ENCODE measurements at places on chromosomes 2 and 18.
A peak's percentile ranks its signal among the peaks of the same experiment; 100 is the strongest.

- no peak for DNase-seq
Observed at GRCh38 chr18:13455960-13456481, 237.5 kb downstream of the LDLRAD4 start.

DNA sequence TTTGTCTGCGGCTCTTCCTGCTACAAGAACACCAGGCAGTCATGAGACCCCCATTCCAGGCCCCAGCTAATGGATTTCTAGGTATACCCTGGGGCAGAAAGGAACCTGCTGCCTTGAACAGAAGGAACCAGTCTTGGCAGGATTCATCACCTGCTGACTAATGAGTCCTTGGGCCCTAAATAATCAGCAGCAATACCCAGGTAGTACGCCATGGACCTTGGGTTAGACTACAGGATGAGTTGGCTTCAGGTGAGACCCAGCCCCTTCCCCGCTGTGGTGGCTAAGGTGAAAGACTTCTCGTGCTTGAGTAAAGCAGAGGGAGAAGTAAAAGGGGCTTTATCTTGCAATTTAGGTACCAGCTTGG is 105.0 kb downstream of the SPIRE1 start:
- DNase-seq, result no peak

- no peak for DNase-seq
Observed at GRCh38 chr2:187719510-187719909, 165.3 kb upstream of the TFPI start.

DNA sequence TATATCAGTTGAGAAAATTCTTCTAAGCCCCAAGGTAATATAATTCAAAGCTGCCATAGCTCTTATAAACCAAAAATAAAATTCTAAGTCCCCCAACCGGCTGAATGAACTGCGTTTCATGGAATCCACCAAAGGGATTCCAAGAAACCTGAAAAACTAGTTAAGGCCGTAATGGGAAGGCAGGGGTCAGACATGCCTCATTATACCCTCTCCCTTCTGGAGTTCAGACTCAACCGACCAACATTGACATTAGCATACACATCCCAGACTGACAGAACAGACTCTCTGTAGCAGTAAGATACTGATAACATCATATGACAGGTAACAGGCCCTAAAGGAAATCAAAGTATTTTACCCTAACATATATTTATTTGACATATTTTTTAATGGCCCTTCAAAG is 31.4 kb upstream of the PHLPP1 start:
- DNase-seq, result no peak

GRCh38 chr2:219104107-219105035 is 43.6 kb upstream of the IHH start:
- peak; percentile 75 for DNase-seq

DNA sequence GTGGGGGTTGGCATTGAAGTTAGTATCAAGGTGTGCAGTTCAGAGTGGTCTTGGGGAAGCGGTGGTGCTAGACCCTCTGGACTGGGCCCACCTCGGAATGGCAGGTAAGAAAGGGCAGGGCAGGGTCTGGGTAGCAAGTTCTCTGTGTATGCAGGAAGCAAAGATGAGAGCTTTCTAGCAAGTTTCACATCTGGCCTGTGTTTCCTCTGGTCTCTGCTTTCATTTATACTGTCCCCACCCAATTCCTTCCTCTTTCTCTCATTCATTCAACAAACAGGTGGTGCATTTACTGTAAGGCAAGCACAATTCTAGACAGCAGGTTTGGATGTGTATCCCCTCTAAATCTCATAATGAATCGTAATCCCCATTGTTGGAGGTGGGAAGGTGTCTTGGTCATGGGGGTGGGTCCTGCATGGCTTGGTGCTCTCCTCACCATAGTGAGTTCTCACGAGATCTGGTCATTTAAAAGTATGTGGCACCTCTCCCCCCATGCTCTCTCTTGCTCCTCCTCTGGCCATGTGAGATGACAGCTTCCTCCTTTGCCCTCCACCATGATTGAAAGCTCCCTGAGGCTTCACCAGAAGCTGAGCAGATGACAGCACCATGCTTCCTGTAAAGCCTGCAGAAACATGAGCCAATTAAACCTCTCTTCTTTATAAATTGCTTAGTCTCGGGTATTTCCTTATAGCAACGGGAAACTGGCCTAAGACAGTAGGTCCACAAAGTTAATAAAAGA is 51.8 kb downstream of the PKDCC start:
- DNase-seq, result no peak

DNA sequence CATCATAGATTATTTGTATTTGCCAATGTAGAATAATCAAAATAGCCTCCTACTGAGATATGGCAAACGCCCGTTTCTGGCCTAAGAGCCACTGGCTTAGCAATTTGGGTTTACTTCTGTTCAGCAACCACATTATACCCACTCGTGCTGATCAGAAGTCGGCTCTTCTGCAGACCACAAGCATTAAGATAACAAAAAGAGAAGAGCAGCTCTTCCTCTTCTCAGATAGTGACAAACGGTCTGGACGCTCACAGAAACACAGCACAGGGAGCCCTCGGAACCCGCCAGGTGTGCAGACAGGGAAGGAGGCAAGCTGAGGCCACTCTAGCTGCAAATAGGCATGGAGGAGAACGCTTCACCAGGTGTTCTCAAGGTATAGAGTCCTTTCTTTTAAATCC is 164.0 kb downstream of the HDAC4 start:
- peak; percentile 74 for DNase-seq

GRCh38 chr2:4174796-4175195 is 471.4 kb downstream of the DCDC2C start:
- DNase-seq, result no peak

- no peak for DNase-seq
Observed at GRCh38 chr2:133293544-133294353, 274.5 kb downstream of the NCKAP5 start.

GRCh38 chr2:173817582-173817981 is 147.6 kb downstream of the SP3 start:
- DNase-seq, result no peak

DNA sequence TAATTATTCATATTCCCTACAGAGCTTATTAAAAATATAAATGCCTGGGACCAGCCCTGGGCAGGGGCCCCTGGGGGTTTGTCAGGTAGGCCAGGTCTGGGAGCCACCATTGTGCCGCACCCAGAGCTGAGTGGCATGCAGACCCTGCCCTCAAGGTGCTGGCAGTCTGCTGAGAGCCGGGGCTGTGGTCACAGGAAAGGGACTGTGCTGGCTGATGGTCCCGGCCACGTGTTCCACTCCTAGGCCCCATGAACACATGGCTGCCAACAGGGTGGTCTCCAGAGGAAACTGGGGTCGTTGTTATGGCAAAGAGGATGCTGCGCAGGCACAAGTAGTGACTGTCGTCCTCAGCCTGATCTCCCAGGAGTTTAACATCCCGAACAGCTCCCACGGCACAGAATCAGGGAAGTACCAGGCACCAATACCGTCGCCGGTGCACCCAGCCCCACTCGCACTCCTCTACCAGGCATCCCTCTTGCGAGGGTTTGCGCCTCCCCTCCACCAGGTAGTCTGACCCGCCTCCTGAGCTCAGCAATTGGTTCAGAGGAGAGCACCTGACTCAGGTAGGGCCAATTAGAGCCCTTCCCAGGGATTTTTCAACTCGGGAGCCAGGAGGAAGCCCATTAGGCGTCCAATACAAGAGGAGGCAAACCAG is 39.2 kb upstream of the BIN1 start:
- DNase-seq, result no peak

- DNase-seq, result peak; percentile 18
Observed at GRCh38 chr2:199792381-199792780, 58.6 kb downstream of the FTCDNL1 start.

DNA sequence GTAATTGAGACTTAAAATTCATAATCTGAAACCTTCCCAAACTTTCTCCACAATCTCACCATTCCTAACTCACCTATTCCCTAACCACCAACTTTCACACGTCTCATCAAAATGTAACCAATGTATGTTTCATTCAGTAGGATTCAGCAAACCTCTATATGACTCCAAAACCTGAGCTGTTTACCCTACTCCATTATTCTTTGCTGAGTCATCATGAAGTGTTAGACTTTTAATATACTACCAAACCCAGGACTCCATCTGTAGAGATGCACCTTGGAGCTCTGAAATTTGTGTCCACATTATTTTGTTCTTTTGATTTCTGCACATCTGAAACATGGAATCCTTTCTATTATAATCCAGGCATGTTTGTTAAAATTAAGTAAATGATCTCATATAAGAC is 727.0 kb upstream of the PIK3C3 start:
- DNase-seq, result no peak

DNA sequence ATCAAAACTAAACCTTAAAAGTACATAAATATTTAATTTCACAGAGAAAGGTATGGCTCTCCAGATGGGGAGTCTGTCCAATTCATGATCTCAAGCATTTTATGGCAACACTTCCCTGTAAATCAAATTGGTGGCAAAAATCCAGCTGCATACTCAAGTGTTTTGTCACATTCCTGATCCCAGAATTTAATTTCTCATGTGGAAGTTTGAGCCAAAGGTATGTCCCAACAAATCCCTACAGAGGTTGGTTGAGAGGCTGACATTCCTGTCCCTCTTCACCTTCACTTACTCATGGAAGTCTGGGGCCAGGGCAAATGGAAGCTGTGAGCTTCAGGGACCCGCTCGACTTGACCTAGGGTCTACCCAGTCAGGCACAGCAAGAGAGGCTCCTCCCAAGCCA is 17.7 kb downstream of the KLF7 start:
- no peak for DNase-seq

DNA sequence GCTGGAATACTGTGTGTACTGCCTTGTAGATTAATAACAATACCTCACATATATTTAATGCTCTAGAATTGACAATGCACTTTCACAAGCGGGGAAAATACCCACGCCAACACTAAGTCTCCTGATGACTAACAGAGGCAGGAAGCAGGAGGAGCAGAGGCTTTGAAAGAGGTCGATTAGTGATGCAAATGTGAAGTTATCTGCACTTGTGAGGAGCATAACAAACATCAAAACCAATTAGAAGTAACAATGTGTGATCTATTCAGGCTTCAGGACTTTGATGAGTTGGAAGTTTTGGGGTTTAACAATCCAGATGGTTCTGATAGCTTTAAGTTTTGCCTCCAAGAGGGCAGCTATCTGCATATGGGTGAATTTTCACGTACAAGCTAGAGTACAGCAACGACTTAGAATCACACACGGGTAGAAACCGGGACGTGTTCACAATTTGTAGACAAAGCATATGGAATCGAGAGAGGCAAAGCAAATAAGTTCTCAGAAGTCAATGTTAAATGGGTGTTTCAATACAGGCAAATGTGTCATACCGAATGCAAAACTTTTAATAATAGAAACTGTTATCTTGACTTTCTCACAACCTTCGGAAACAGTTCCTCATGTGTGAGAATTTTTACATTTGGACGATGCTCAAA is 114.5 kb downstream of the METTL8 start:
- no peak for DNase-seq

DNA sequence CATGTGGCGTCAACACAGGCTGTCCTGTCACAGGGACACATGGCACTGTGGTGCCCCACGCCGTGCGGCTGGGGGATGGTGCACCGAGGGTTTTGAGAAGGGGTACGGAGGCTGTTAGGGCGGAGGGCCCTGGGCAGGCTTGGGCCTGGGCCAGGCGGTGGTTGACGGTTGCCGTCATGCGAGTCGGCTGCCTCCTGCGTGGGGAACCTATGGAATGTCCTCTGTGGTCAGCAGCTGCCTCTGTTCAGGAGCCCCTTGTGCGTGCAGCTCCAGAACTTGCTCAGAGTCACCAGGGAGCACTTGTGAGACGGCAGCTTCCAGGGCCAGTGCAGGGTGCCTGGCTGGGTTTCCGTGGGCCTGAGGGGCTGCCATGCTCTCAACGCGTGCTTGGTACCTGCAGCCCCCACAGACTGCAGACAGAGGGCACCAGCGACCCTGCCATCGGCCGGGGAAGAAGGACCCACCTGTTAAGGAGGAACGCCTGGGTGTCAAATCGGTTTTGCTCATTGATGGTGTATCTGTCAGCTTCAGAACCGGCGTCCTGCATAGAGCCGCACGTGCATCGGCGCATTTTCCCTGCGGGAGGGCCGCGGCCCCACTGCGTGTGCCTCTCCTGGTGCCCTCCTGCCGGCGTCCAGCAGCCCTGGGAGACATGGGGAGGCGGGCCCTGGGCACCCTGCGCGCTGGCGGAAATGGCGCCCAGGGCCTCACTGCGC is 10.0 kb upstream of the D2HGDH start:
- DNase-seq, result peak; percentile 0

- peak; percentile 9 for DNase-seq
Observed at GRCh38 chr2:55403256-55403998, 16.2 kb downstream of the CCDC88A start.

DNA sequence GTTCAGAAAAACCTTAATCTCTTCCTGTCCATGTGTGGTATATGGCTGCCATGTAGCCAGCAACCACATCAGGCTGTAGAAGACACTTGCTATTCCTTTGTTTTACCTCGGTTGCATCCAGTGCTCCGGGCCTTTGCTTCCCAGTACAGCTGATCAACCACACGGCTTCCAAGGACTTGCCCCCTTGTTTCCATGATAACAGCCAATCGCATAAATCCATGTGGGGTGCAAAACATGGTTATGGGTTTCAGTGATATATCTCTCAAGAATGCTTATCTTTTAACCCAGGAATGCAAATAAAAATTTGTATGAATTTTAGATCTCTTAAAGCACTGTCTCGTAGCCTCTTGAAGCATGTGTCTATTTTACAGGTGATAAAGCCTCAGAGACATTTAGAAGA is 118.3 kb downstream of the MGAT5 start:
- DNase-seq, result no peak

GRCh38 chr2:72394541-72395070 is 246.9 kb upstream of the CYP26B1 start:
- DNase-seq, result no peak

GRCh38 chr18:73826098-73826497 is 321.5 kb downstream of the FBXO15 start:
- DNase-seq, result no peak

GRCh38 chr2:120764492-120764891 is 28.8 kb downstream of the GLI2 start:
- DNase-seq, result no peak

DNA sequence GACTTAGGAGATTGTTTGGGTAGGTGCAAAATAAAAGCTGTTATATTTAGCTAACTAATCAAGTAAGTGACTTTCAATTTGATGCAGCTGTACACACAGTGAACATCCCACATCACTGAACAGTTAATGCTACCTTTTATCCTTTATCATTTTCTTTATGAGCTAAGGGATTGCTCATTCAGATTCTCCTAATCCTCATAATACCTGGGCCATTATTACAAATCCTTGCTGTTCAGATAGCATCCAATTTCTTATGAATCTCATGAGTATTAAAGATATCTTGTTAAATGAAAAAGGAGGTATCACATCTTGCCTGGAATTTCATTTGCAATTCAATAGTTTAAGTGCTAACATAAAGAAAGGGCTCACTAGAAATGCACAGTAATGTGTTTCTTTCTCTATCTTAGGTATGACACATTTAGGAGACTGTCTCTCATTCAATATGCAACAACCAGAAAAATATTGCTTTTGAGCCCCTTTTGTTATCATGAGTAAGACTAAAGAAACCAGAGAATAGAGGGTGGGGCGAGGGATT is 918.5 kb downstream of the CBLN2 start:
- DNase-seq, result no peak

GRCh38 chr2:113966832-113967231 is 76.9 kb downstream of the ACTR3 start:
- DNase-seq, result no peak

Data from OCI-M1 (cell line).